ENCODE measurements at places on chromosomes 6 and 20.

DNA sequence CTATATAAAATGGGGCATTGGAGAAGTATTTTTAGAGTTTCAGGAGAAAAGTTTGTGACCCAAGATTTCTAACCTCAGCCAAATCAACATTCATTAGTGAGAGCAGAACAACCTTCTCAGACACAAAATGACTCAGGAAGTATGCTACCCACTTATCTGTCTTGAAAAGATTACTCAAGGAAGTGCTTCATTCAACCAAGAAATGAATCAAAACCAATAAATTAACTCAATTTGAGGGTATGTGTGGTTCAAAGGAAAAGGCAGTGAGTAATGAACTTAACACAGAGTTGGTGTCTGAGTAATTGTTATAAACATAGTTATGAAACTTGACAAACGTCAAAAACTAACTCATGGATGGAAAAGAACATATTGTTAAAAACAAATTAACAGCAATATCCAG, 227.6 kb downstream of the HAO1 start:
- no peak for DNase-seq

DNA sequence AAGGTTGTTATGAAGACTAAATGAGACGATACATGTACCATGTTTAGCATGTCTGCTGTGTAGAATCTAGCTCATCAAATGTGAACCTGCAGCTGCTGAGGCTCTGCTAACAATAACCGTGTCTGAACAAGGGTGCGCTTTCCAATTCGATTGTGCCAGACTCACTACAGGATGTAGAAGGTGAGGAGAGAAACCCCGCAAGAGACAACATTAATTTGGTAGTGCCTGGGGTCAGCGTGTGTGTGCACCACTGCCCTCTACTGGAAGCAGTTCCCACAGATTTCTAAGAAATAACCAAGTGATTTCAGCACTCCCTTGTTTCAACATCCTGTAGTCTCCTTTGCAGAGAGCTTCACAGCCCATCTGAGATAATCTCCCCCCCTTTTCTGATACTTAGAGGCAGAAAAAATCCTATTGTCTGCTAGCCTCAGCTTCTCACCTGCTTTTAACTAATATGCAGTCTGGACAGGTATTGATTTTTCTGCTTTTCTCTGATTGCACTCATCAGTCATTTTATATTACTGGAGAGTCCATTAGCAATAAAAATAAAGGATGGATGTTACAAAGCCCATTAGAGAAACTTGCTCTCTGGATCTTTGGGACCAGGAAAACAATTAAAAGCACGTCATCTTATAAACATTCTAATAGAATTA, 96.7 kb upstream of the BACH2 start:
- DNase-seq: peak; percentile 69

GRCh38 chr20:7010527-7010926, 243.0 kb downstream of the BMP2 start:
- DNase-seq: no peak

GRCh38 chr6:89145091-89145955, 532 bp upstream of the PM20D2 start:
- no peak for DNase-seq

GRCh38 chr6:149483849-149484655, 762 bp downstream of the ZC3H12D start:
- DNase-seq: no peak

DNA sequence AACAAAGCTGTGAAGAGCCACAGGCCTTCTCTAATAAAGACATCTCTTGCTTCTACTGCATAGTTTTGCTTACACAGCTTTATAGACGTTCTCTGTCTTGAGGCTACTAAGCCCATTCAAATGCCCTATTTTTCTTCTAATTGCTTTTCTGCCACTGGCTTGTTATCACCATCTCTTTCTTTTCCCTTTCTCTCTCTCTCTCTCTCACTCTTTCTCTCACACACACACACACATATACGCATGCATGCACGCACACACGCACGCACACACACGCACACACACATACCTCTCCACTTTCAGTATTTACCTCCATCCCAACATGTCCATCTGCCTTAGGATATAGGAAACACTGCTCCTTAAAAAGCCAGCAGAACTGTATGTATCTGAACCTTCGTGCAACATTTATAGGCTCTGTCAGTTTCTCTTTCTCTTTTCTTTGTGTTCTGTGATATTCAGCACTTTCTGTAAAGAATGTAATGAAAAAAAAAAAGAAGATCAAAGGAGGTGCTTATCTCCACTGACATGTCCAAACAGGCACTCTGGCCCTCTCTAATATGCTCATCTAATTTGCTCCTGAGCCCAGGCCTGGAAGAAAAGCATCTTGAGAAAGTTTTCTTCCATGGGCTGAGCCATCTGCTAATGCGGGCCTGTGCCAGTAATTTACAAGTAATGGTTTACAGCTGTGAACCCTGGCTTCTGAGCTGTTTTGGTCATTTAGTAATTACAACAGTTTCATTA, 1046.7 kb upstream of the MAP3K7 start:
- no peak for DNase-seq

- no peak for DNase-seq
Observed at GRCh38 chr6:63790334-63790733, 154.7 kb downstream of the PHF3 start.

DNA sequence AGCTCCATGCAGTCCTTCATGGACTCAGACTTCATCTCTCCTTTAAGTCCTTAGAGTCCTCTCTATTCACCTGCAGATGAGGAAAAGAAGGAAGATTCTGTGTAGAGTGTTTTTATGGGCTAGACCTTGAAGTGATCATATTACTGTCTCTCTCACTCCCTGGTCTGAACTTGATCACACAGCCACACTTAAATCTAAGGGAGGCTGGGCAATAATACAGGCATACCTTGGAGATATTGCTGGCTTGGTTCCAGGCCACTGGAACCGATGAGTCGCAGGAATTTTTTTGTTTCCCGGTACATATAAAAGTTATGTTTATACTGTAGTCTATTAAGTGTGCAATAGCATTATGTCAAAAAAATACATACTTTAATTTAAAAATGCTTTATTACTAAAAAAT, 59.2 kb upstream of the FOXO3 start:
- DNase-seq: no peak

DNA sequence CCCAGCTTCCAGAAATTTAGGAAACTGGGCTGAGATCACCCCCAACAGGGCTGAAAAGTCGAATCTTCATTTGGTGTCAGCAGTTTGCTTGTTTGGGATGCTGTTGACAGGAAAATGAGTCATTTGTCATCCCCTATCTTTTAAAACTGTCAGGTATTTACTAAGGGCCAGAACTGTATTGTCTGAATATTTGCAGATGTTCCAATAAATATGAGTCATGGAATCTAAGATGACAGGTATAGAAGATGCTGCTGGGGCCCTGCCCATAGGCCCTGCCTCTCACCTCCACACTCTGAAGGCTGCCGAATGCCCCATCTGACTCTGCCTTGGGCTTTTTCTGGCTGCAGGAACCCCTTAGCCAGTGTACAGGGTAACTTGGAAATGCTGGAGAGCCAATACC, 3.9 kb downstream of the ETV7 start:
- no peak for DNase-seq

All from WTC11 (cell line).